ENCODE measurements at places on chromosomes 7 and 10.
A peak's percentile ranks its signal among the peaks of the same experiment; 100 is the strongest.

- peak; percentile 86 for DNase-seq
Measured at GRCh38 chr7:38178004-38178694, at the start of gene STARD3NL. Gene STARD3NL, plus strand, starts transcription at chr7:38178245. Its CDS starts 29,260 bp downstream, at chr7:38207505.

DNA sequence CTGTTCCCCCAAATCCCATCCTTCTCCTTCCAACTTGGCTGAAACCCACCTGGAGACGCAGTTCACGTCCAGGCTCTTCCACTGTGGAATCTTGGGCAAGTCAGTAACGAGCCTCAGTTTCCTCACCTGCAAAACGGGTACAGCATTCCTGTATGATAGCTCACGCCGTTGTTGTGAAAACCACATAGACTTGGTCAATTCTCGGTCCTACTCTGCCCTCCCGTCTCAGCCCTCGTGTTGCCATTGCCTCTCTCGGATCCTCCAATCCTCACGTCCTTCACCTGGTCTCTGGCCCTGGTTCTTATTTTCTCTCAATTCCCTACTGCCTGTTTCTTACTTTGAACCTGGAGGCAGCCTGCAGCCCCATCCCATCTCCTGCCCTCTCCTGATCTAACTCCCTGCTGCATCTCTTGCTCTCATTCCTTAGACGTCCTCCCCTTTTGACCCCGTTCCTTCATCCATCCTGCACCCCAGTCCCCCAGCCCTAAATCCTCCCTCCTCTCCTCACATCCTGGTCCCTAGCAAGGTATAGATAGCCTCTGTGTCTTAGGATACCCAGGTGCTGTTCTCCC lies 2.0 kb upstream of the MUC12 start:
- no peak for DNase-seq

DNA sequence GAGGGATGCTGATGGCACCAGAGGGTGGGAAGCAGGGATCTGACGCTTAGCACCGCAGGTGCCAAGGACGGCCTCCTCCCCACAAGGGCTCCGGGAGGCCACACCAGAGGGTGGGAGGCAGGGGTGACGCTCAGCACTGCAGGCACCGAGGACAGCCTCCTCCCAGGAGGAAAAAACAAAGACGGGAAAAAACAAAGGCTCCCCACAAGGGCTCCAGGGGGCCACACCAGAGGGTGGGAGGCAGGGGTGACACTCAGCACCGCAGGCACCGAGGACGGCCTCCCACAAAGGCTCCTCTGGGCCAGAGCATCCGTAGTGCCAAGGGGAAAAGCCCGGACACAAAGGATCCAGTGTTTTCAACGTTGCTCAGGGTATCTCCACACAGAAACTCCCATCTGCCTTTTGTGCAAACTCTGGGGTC lies 25.6 kb downstream of the DIP2C start:
- no peak for DNase-seq

DNA sequence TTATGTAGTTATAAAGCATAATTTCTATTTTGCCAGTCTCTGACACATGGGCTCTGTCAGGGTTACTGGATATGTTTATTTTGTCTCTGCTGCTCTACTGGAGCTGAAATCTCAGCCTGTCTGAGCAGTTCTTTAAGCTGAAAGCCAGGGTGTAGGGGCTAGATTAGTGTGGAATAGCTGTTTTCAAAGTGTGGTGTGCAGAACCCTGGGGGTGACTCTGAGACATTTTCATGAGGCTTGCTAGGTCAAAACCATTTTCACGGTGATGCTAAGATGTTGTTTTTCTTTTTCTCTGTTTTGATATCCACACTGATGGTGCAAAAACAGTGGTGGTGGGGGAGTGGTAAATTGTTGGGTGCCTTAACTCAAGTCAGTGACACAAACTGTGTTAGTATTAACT lies 45.5 kb downstream of the CREM start:
- no peak for DNase-seq

GRCh38 chr7:74284781-74285259 lies 4.4 kb upstream of the CLIP2 start:
- no peak for DNase-seq

- DNase-seq: no peak
Measured at GRCh38 chr10:69500864-69501468, 49.7 kb downstream of the TSPAN15 start.

DNA sequence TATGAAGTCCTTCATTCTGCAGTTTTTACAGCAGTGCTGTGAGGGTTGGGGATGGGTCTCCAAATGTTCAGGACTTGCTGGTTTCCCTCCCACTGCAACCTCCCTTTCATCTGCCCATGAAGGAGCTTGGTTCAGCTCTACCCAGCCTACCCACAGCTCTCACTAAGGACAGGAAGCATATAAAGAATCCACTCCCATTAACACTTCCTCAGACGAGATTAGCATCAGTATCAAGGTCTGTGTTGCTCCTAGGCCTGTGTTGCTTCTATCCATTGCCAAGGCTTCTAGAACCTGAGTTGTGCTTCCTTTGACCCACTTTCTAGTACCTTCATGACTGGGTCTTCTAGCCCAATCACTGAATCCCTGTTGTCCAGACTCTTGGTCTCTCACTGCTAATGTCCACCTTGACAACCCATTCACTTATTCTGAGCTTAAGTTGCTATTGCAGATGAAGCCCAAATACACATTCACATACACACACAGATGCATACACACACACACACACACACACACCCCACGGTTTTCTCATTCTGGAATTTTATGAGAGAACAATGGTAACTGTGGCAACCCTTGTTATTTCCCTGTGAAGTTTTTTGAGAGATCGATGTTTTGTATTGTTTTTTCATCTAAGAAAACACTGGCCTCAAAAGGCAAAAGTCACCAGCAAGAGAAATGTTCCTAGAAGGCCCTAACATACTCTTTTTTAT lies 248.1 kb downstream of the MTERF1 start:
- DNase-seq: no peak

DNA sequence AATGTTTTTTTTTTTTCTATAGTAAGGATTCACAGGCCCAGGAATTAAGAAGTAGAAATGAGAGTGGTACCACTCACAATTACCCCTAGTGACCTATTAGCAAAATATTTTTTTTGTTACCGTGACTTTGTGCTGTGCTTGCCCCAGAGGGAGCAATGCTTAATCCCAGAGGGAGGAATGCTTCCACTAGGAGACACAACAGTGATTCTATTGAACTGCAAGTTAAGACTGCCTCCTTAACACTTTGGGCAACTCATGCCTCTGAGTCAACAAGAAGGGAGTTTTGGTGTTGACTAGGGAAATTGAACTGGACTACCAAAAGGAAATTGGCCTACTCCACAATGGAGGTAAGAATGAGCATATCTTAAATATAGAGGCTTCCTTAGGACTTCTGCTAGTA lies 17.2 kb upstream of the MEOX2 start:
- no peak for DNase-seq

DNA sequence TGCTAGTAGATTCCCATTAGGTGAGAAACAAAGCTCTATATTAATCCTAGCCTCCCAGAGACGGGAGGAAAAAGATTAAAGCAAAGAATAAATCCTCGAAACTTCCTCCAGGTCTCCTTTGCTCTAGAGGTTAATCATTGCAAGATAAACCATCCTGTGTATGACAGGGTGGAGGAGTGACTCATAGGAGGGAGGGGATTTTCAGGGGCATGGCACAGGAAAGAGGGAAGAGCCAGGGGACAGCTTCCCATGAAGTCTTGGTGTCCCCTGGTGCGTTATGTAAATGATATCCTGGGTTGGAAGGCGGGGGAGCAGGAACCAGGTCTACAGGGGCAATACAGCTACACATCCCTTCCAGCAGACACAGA lies 780 bp downstream of the CYP3A5 start:
- no peak for DNase-seq

DNA sequence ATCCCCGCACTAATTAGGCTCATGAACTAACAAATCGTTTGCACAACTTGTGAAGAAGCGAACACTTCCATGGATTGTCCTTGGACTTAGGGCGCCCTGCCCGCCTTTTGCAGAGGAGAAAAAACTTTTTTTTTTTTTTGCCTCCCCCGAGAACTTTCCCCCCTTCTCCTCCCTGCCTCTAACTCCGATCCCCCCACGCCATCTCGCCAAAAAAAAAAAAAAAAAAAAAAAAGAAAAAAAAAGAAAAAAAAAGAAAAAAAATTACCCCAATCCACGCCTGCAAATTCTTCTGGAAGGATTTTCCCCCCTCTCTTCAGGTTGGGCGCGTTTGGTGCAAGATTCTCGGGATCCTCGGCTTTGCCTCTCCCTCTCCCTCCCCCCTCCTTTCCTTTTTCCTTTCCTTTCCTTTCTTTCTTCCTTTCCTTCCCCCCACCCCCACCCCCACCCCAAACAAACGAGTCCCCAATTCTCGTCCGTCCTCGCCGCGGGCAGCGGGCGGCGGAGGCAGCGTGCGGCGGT lies at the start of gene EMX2:
TSS of gene EMX2 (plus strand) at position 41 of the 519 bp plus-strand sequence. CDS start 522 bp downstream, outside the sequence.
- DNase-seq: no peak

DNA sequence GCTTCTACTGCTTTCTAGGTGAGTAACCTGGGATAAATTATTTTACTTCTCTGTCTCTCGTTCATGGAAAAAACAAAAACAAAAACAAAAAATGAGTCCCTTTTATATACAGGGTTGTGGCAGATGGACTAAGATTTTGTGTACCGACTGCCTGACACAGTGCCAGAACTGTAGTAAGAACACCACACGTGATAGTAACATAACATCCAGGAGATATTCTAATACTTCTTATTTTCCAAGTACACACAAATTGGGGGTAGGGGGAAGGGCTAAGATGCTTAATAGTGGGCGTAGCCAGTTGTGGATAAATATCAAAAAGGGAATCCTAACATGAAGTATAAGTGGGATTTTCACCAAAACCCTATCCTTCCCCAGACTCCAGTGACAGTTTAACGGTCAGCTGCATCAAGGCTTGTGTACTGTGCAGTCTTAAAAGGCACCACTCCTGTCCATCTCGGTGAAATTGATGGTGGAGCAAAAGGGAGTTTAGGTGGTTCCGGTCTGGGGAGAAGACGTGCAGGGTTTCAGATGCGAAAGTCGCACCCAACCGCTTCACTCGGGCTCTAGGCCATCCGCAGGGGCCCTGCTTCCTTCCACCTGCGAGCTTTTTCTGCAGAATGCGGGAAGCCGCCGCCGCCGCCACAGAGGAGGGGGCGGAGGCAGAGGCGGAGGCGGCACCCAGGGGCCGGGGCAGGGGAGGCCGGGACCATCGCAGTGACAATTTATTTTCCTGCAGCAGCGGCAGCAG lies at the start of gene STAMBPL1:
TSS of gene STAMBPL1 (plus strand) at position 712 of the 748 bp plus-strand sequence. CDS start 21,464 bp downstream, outside the sequence.
- peak; percentile 66 for DNase-seq

Data from stimulated activated CD4-positive, alpha-beta T cell treated with anti-CD3 and anti-CD28 coated beads, TNF-alpha, amount 100 ng/mL, for 48 hours (primary cell).